ENCODE measurements at places on chromosomes 1 and 21.

DNA sequence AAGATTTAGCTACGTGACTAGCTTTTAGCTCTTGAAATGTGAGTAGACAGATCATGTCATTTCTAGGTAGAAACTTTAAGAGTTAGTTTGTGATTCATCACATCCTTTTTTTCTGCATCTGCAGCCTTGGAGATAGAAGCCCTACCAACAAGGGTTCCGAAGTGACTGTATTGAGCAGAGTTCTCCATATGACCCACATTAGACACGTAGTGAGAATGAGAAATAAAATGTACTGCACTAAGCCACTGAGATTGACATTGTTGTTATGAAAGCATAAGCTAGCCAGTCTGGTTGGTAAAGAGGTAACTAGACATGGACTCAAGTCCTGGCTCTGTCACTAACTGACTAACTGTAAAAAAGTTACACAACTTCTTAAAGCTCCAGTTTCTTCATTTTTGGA, 296.1 kb downstream of the PDE4B start:
- no peak overlapping the region for H3K4me3 ChIP-seq
- H3K36me3 ChIP-seq, result no peaks in the 10 kb centered on the region
- H3K4me1 ChIP-seq, result no peaks in the 10 kb centered on the region

DNA sequence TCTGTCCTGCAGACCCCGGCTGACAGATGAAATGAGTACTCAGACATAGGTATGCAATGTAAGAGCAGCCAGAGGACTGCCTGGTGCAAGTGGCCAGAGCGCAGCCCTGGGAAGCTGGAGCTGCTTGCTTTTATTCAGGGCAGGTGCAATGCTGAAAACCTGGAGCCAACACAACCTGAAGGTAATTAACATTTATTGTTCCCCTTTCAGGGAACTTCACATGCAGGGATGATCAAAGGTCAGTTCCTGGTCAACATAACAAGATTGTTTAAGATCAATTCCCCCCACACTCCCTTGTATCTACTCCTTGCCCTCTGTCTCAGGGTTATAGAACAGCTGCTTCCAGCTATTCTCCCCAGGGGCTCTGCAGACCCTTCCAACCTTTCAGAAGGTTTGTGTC, 48.7 kb upstream of the PRELP start:
- no peaks in the 10 kb centered on the region for H3K36me3 ChIP-seq
- no peaks in the 10 kb centered on the region for H3K4me1 ChIP-seq
- no peaks in the 10 kb centered on the region for H3K27me3 ChIP-seq

GRCh38 chr1:245046315-245046714, 108.5 kb upstream of the KIF26B start:
- H3K27ac ChIP-seq, result no peak overlapping the region
- DNase-seq, result no peak
- no peaks in the 10 kb centered on the region for H3K36me3 ChIP-seq
- H3K27me3 ChIP-seq, result no peaks in the 10 kb centered on the region

GRCh38 chr1:187264995-187265602, 436.4 kb downstream of the PLA2G4A start:
- no peaks in the 10 kb centered on the region for H3K27me3 ChIP-seq
- no peaks in the 10 kb centered on the region for H3K36me3 ChIP-seq
- H3K27ac ChIP-seq, result no peak overlapping the region
- H3K4me3 ChIP-seq, result no peak overlapping the region

DNA sequence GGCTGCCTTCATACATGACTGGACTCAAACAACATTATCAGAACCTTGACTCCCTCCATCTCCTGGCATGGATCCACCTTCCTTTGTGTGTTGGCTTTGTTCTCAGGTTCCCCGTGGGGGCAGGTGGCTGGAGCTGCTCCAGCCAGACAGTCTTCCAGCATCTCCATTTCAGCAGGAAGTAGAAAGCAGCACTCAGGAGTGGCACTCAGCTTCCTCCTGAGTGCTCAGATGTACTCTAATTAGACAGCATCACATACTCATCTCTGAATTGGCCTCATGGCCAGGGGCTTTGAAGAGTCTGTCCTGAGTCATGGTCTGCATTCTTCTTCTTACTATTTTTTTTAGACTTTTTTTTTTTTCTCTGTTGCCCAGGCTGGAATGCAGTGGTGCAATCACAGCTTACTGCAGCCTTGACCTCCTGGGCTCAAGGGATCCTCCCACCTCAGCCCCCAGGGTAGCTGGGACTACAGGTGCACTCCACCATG, 27.9 kb downstream of the OVAAL start:
- no peaks in the 10 kb centered on the region for H3K27me3 ChIP-seq
- H3K4me1 ChIP-seq, result no peaks in the 10 kb centered on the region
- H3K4me3 ChIP-seq, result no peak overlapping the region
- no peak overlapping the region for H3K27ac ChIP-seq
- H3K36me3 ChIP-seq, result no peaks in the 10 kb centered on the region

DNA sequence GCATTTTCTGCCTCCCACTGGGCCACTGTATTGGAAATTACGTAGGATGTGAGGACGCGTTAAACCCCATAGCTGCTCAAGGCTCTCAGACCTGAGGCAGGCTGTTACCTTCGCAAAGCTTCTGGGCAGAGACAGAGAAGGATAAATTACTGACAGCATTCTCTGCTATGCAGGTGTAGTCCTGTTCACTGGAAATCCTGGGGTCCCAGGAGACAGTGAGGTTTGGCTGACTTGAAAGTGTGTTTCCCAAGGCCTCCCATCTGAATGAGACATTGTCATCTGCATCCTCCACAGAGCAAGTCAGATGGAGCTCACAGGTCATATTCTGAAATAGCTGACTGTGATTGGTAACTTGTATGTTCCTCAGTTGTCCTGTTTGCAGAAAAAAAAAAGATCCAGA, 32.0 kb downstream of the SLAMF6 start:
- H3K4me3 ChIP-seq, result no peak overlapping the region
- DNase-seq, result no peak
- H3K4me1 ChIP-seq, result no peaks in the 10 kb centered on the region
- peaks cover 15% of the 10 kb centered on the region for H3K36me3 ChIP-seq
- no peaks in the 10 kb centered on the region for H3K27me3 ChIP-seq

DNA sequence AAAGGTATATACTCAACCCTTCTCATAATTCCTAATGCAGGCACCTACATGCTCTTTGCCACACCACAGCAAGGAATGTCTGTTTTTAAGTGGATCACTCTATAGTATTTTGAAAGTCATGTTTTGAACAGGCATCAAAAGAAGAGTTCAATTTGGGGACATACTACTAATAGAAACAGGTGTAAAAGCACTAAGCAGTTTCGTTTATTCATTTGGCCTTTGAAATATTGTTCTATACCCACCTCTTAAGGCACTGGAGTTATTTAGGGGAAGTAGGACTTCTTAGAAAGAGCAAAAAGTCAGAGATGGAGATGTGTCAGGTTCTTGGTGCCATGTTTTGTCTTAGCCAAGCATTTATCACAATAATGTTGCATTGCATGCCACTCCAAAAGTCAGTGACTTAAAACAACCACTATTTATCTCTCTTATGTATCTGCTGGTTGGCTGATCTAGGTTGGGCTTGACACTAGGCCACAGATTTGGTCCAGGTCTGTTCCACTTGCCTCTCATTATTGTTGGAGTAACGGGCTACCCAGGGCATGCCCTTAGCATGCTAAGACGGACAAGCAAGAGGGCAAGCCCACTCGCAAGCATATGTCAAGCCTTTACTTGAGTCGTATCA, 107.5 kb downstream of the RGL1 start:
- no peaks in the 10 kb centered on the region for H3K36me3 ChIP-seq
- H3K4me3 ChIP-seq, result no peak overlapping the region
- DNase-seq, result no peak
- H3K27me3 ChIP-seq, result no peaks in the 10 kb centered on the region
- no peak overlapping the region for H3K27ac ChIP-seq

DNA sequence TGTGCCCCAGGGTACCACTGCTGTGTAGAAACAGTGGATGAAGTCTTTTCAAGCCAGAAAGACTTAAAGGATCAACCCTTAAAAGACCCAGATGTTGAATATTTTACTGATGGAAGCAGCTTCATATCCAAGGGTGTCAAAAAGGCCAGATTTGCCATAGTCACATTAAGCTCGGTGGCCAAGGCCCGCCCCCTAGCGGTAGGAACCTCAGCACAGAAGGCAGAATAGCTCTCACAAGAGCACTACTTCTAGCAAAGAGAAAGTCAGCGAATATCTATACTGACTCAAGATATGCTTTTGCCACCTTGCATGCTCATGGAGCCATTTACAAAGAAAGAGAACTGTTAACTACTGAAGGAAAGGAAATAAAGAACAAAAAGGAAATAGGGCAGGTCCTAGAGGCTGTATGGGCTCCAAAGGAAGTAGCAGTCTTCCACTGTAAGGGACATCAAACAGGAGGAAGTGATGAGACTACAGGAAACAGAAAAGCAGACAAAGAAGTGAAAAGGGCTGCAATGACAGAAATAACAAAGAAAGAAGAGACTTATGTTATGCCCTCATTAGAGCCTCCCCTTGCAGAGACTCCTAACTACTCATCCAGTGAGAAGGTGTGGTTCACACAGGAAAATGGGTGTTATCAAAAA, 90.5 kb downstream of the LIPI start:
- no peaks in the 10 kb centered on the region for H3K36me3 ChIP-seq
- no peaks in the 10 kb centered on the region for H3K27me3 ChIP-seq
- H3K4me3 ChIP-seq, result no peak overlapping the region
- DNase-seq, result peak; percentile 14
- no peak overlapping the region for H3K27ac ChIP-seq

GRCh38 chr1:84407524-84407923, 9.2 kb downstream of the DNASE2B start:
- no peaks in the 10 kb centered on the region for H3K27me3 ChIP-seq
- H3K36me3 ChIP-seq, result no peaks in the 10 kb centered on the region
- DNase-seq, result no peak
- no peak overlapping the region for H3K27ac ChIP-seq

- H3K4me1 ChIP-seq, result peaks cover 4% of the 10 kb centered on the region
- H3K36me3 ChIP-seq, result no peaks in the 10 kb centered on the region
- no peak overlapping the region for H3K27ac ChIP-seq
- no peak for DNase-seq
- H3K4me3 ChIP-seq, result no peak overlapping the region
Observed at GRCh38 chr21:36388835-36389234, 3.6 kb downstream of the CHAF1B start.

DNA sequence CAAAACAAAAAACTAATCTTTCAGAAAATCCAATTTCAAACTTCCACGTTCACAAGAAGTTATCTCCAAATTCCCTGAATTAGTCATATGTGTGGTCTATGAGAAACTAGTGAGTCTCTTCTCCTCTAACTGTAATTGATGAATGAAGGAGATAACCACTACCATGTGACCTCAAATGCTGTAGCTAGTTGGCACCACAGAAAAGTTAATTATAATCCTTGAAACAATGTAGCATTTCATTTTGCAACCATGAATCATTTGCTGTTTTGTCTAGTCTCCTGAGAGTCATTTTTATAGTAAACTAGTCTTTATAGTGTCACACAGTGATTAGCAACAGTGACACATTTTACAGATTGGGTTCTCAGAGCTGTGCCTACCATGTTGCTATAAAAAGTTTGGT, 287.5 kb downstream of the LRRIQ3 start:
- no peaks in the 10 kb centered on the region for H3K27me3 ChIP-seq
- H3K36me3 ChIP-seq, result no peaks in the 10 kb centered on the region
- no peak for DNase-seq
- no peak overlapping the region for H3K27ac ChIP-seq

DNA sequence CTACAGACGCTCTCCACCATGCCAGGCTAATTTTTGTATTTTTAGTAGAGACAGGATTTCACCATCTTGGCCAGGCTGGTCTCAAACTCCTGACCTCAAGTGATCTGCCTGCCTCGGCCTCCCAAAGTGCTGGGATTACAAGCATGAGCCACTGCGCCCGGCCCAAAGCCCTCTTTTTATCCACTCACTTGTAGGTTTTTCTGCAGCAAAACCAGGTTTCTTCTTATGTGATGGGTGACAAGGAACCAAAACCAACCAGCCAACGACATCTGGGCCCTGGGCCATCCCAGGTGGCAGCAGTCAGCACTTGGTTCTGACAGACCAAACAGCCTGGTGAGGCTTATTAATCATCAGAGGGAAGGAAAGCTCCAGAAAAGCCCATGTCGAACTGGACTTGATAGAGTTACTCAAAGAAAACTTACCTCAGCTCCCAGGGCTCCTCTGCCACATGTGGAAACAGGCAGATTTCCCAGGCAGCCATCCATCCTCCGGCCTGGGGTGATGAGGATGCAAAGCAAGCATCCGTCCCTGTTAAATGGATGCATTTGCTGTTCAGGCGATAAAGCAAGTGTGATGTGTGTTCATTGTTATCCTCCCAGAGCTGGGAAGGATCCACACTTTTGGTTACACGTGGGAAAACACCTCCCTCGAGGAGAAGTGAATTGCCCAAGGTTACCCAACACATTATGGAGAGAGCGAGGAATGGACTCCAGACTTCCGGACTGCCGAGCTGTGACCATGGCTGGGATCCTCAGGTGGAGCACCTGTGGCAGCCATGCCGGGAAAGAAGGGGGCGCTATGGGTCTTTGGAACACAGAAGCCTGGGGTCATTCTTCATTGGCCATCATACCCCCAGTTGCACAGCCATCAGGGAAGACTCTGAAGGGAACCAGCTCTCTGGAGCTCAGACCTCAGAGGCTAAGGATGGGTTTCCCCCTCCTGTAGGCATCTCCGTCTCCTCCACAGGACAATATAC, 118.8 kb downstream of the HUNK start:
- no peak overlapping the region for H3K27ac ChIP-seq
- no peaks in the 10 kb centered on the region for H3K4me1 ChIP-seq
- DNase-seq, result no peak
- H3K36me3 ChIP-seq, result no peaks in the 10 kb centered on the region

GRCh38 chr1:175136246-175136645, 56.3 kb downstream of the KIAA0040 start:
- no peaks in the 10 kb centered on the region for H3K27me3 ChIP-seq
- no peaks in the 10 kb centered on the region for H3K36me3 ChIP-seq
- no peak overlapping the region for H3K4me3 ChIP-seq

DNA sequence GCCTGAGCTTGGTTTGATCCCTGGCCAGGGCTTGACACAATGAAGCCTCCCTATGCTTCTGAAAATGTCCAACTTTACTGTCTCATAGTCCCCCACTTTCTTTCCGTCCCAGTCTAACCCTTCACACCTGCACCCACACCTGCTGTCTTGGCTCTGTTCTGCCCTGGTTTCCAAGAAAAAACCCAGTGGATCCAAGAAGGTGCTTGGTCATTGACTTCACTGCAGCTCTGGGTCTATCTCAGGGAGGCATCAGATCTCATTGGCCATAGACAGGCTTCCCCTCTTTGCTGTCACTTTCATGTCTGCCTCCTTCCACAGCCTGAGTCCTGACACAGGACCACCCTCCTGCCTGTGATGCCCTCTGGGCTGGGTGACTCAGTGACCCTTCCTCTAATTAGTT, 37.8 kb upstream of the ETV3 start:
- no peaks in the 10 kb centered on the region for H3K36me3 ChIP-seq
- H3K4me1 ChIP-seq, result no peaks in the 10 kb centered on the region
- H3K4me3 ChIP-seq, result no peak overlapping the region
- no peak for DNase-seq
